Hepatocyte (in vitro differentiated cells): ENCODE measurements at places on chromosomes 7 and 10.

- H3K27ac ChIP-seq = peak overlapping the region; percentile 91
- H3K4me3 ChIP-seq = peak overlapping the region; percentile 2
- H3K36me3 ChIP-seq = no peaks in the 10 kb centered on the region
- H3K27me3 ChIP-seq = no peaks in the 10 kb centered on the region
- DNase-seq = peak; percentile 80
- H3K4me1 ChIP-seq = peaks cover 25% of the 10 kb centered on the region
These were observed 743 bp upstream of the ZCCHC24 start for GRCh38 chr10:79445977-79446757.

DNA sequence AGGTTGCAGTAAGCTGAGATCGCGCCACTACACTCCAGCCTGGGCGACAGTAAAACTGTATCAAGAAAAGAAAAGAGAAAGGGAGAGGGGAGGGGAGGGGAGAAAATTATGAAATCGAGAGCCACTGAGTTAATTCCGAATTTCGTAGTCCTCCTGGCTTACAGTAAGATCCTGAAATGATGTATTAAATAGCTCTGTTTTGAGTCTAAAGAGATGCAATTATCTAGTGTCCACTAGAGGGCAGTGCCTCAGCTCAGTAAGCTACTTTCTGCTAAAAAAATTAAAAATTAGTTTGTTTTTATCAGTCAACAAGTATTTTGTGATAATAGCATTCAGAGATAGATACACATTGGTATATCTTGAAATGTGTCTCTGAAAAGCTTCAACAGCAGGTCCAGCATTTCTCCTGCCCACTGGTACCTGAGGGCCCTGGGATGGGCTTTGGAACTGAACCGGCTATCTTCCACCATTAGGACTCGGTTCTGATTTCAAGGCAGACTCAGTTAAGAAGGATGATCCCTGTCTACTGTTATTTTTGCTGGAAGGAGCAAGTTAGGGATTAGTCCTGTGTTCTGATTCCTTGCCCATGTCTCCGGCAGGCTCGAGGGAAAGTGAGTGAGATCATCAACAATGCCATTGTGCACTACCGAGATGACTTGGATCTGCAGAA, 19.5 kb downstream of the TSPAN33 start:
- H3K4me1 ChIP-seq = no peaks in the 10 kb centered on the region
- DNase-seq = peak; percentile 76
- no peaks in the 10 kb centered on the region for H3K36me3 ChIP-seq
- H3K4me3 ChIP-seq = no peak overlapping the region
- no peak overlapping the region for H3K27ac ChIP-seq

DNA sequence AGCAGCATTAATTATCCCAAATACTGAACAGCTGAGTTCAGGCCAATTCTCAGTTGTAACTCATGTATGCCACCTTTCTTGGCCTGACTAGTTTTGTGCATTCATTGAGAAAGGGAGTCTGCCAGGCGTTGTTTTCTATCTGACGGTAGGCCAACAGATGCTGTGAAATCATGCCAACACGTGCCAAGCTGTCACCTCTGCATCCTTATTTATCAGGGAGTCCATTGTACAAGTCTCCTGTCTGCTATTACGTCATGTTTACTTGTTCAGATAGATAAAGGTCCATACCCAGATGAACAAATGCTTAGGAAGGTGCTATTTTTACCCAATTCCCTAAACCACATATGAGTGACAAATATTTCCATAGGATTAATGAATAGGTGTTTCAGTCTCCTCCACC, 127.2 kb upstream of the CDK6 start:
- no peaks in the 10 kb centered on the region for H3K36me3 ChIP-seq
- no peaks in the 10 kb centered on the region for H3K4me1 ChIP-seq
- no peaks in the 10 kb centered on the region for H3K27me3 ChIP-seq
- no peak overlapping the region for H3K4me3 ChIP-seq
- no peak overlapping the region for H3K27ac ChIP-seq

DNA sequence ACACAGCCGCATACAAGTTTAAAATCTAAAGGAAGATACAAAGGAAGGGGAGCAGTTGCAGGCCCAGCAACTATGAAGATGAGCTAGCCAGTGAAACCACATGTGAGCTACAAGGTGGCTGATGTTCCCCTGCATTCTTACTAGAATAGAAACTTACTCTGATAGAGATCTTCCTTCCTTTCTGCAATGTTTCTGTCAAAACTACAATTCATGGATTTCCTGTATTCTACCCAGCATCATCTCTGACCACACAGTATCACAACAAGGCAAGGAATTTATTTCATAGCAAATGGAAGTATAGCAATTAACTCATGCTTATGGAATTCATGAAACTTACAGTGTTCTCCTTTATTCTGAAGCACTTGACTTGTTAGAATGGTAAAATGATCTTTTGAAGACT, 68.7 kb upstream of the AASS start:
- H3K27me3 ChIP-seq = no peaks in the 10 kb centered on the region
- no peaks in the 10 kb centered on the region for H3K36me3 ChIP-seq
- no peak overlapping the region for H3K27ac ChIP-seq
- H3K4me3 ChIP-seq = no peak overlapping the region

- H3K4me3 ChIP-seq = no peak overlapping the region
- no peak for DNase-seq
- no peak overlapping the region for H3K27ac ChIP-seq
- H3K4me1 ChIP-seq = no peaks in the 10 kb centered on the region
- H3K27me3 ChIP-seq = no peaks in the 10 kb centered on the region
These were observed 4.7 kb upstream of the LMBR1 start for GRCh38 chr7:156897673-156898072.

GRCh38 chr7:16509829-16510228, 16.8 kb upstream of the LRRC72 start:
- H3K27me3 ChIP-seq = no peaks in the 10 kb centered on the region
- H3K4me3 ChIP-seq = no peak overlapping the region
- H3K27ac ChIP-seq = no peak overlapping the region
- no peaks in the 10 kb centered on the region for H3K4me1 ChIP-seq
- H3K36me3 ChIP-seq = no peaks in the 10 kb centered on the region

- H3K27me3 ChIP-seq = peaks cover 1% of the 10 kb centered on the region
- H3K36me3 ChIP-seq = no peaks in the 10 kb centered on the region
- no peak for DNase-seq
These were observed 30.4 kb upstream of the RET start for GRCh38 chr10:43046288-43046991.

- no peak overlapping the region for H3K4me3 ChIP-seq
- H3K27ac ChIP-seq = no peak overlapping the region
- H3K4me1 ChIP-seq = no peaks in the 10 kb centered on the region
- H3K27me3 ChIP-seq = no peaks in the 10 kb centered on the region
- H3K36me3 ChIP-seq = no peaks in the 10 kb centered on the region
These were observed 116.7 kb upstream of the ZMIZ1 start for GRCh38 chr10:78952030-78952429.

GRCh38 chr10:11782793-11783557, 40.2 kb upstream of the PROSER2 start:
- H3K4me1 ChIP-seq = no peaks in the 10 kb centered on the region
- H3K4me3 ChIP-seq = no peak overlapping the region
- DNase-seq = peak; percentile 87
- no peak overlapping the region for H3K27ac ChIP-seq
- no peaks in the 10 kb centered on the region for H3K36me3 ChIP-seq

GRCh38 chr7:120070201-120070600, 202.8 kb upstream of the KCND2 start:
- H3K27me3 ChIP-seq = no peaks in the 10 kb centered on the region
- no peak overlapping the region for H3K4me3 ChIP-seq
- H3K4me1 ChIP-seq = no peaks in the 10 kb centered on the region
- no peaks in the 10 kb centered on the region for H3K36me3 ChIP-seq
- DNase-seq = no peak

DNA sequence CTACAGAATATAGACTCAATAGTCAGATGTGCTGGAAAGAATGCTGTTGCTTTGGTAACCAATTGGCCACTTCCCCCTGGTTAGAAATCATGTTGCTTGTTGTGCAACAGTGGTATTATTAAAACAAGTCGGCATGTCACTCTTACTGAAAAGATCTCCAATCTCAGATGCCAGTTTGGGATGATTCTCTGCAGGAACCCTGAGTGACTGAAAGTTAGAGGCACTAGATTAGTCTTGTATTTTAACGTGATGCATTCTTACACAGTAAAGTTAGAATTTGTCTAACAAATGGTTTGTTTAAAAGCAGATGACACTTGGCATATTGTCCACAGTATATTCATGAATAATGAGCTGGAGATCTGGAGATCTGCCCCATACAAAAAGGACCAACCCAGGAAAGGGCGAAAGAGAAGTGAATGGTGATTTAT, 287.6 kb downstream of the TWIST1 start:
- H3K27ac ChIP-seq = peak overlapping the region; percentile 0
- H3K4me1 ChIP-seq = peaks cover 24% of the 10 kb centered on the region
- no peaks in the 10 kb centered on the region for H3K27me3 ChIP-seq
- no peak overlapping the region for H3K4me3 ChIP-seq
- no peak for DNase-seq

DNA sequence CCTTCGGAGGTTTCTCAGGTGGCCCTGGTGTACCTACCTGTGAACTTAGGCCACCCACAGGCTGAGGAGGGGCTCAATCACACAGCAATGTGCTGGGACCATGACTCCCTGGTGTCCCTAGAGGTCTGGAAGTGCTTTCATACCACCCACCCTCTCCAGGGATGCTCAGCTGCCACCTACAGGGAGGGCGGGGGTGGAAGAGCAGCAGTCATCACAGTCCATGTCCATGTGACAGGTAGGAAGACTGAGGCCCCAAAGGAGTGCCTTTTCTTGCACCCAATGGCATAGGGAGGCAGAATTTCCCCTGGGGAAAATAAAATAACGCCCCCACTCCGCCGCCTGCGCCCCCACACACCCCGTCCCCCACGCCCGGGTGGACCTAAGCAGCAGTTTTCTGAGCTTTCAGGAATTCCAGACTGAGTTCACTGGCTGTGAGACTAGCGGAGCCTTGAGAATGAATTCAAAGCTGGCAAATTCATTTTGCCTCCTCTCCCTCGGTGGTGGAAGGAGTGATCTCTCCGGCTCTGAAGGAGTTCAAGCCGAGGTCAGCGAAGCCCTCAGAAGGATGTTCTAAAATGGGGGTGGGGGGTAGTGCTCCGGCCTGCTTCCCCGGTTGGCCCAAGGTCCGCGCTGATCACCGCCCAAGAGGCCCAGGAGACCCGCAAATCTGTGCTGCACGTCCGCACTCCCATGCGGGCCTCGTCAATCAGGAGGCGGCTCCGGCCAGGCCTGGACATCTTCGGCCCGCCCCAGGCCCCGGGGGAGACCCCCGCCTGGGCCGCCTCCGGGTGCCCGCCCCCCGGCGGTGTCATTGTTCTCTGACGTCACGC, 2.1 kb upstream of the ZMIZ1 start:
- peaks cover 20% of the 10 kb centered on the region for H3K4me1 ChIP-seq
- H3K36me3 ChIP-seq = no peaks in the 10 kb centered on the region
- no peaks in the 10 kb centered on the region for H3K27me3 ChIP-seq
- H3K4me3 ChIP-seq = peak overlapping the region; percentile 39

- no peak overlapping the region for H3K4me3 ChIP-seq
- H3K4me1 ChIP-seq = no peaks in the 10 kb centered on the region
- no peak for DNase-seq
- peak overlapping the region; percentile 5 for H3K27ac ChIP-seq
- H3K36me3 ChIP-seq = no peaks in the 10 kb centered on the region
These were observed 5.7 kb upstream of the NDST2 start for GRCh38 chr10:73816917-73817729.

DNA sequence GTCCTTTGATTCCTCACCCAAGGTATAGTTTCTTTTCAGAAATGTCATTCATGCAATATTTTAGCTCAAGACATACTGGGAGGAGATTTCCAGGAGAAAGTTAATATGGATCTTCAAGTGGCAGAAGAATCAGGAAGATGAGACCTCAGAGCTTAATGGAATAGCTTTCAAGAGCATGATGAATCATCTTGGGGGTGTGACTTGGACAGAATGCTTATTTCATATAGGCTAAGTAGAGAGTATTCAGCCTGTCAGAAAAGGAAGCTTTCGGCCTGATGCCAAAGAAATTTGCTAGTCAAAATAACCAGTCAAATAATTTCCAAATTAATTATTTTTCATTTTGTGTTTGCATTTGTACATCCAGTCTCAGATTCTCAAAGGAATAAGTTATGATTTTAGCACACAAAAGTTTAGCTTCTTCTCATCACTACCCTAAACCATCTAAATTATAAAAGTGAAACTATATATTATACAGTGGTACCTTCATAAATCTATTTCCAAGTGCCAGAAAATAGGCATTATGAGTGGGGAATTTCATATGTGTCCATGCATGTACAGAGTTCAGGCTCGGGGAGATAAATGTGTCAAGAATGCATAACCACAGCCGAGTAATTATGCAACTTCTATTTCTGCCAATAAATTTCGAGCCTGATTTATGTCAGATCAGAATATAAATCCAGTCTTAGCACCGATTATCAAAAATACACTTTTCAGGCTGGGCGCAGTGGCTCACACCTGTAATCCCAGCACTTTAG, 27.3 kb upstream of the CALD1 start:
- H3K27me3 ChIP-seq = no peaks in the 10 kb centered on the region
- no peak overlapping the region for H3K4me3 ChIP-seq
- DNase-seq = no peak
- no peaks in the 10 kb centered on the region for H3K4me1 ChIP-seq
- no peak overlapping the region for H3K27ac ChIP-seq

DNA sequence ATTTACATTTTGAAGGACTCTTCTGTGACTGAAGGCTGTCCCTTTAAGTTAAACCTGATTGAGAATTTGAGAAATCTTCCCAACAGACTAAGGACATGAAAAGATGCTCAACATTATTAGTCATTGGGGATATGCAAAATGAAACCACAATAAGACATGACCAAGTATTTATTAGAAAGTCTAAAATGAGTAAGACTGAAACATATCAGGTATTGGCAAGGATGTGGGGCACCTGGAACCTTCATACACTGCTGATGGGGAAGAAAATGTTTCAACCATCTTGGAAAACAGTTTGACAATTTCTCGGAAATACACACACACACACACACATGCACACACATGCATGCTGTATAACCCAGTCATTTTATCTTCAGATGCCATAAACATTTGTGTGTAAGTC, 132.1 kb upstream of the CDK6 start:
- H3K27ac ChIP-seq = no peak overlapping the region
- no peak overlapping the region for H3K4me3 ChIP-seq
- H3K36me3 ChIP-seq = no peaks in the 10 kb centered on the region
- DNase-seq = no peak
- no peaks in the 10 kb centered on the region for H3K4me1 ChIP-seq
- H3K27me3 ChIP-seq = no peaks in the 10 kb centered on the region
